WTC11 (cell line): ENCODE measurements at places on chromosomes 7 and 10. TPM values are rescaled to one million over a fixed set of nuclear protein-coding genes. Genes with fewer than 3 reads are reported as not detected.

DNA sequence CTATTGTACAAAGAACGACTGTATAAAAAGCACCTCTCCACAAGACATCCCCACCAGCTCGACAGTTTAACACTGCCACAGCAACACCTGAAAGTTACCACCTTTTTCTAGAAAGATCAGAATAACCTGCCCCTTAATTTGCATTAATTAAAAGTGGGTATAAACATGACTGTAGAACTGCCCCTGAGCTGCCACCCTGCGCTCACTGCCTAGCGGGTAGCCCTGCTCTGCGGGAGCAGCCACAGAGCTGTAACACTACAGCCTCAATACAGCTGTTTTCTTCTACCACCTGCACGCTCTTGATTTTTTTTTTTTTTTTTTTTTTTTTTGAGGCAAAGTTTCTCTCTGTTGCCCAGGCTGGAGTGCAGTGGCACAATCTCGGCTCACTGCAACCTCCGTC lies 140.9 kb downstream of the PARD3 start:
- H3K4me1 ChIP-seq, result peaks cover 43% of the 10 kb centered on the region
- H3K27ac ChIP-seq, result no peak overlapping the region
- H3K4me3 ChIP-seq, result no peak overlapping the region
- no peak for DNase-seq
- no peaks in the 10 kb centered on the region for H3K36me3 ChIP-seq

GRCh38 chr10:123557366-123558108 lies 108.6 kb upstream of the GPR26 start:
- DNase-seq, result no peak
- H3K36me3 ChIP-seq, result no peaks in the 10 kb centered on the region
- peaks cover 11% of the 10 kb centered on the region for H3K4me1 ChIP-seq
- H3K27ac ChIP-seq, result no peak overlapping the region
- peaks cover under 1% of the 10 kb centered on the region; the same call in 1 of the 2 replicates for H3K27me3 ChIP-seq

DNA sequence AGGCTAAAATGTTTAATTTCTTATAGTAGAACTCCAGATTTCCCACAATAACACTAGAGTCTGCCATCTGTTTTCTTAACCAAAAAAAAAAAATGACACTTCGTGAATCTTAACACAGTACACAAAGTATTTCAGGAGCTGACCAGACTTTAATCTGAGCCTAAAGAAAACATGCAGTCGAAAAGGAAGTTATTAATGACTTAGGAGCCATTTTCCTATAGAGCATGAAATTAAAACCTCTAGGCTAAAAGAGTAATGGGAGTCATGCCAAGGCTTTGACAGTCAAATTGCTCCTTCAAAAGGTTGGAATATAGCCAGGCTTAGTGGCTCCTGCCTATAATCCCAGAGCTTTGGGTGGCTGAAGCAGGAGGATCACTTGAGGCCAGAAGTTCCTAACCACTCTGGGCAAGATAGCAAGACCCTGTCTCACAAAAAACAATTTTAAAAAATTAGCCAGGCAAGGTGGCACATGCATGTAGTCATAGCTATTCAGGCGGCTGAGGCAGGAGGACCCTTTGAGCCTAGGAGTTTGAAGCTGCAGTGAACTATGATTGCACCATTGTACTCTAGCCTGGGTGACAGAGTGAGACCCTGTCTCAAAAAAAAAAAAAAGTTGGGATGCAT lies 13.6 kb downstream of the MICU1 start:
- H3K27ac ChIP-seq, result peak overlapping the region; percentile 7; the same call in 1 of the 2 replicates
- H3K4me1 ChIP-seq, result 0 out of 2 replicates have a peak, but pooled peaks cover 3% of the 10 kb centered on the region
- H3K27me3 ChIP-seq, result no peaks in the 10 kb centered on the region
- DNase-seq, result no peak

Gene COL13A1
- total RNA-seq, result 3.5 to 7.1 TPM (median 4.2 TPM) in 3 replicates

- DNase-seq, result peak; percentile 11
- H3K4me3 ChIP-seq, result no peak overlapping the region
- H3K36me3 ChIP-seq, result no peaks in the 10 kb centered on the region
- H3K27me3 ChIP-seq, result peaks cover 10% of the 10 kb centered on the region
Measured at GRCh38 chr10:132541601-132542011, 4.0 kb downstream of the INPP5A start.

DNA sequence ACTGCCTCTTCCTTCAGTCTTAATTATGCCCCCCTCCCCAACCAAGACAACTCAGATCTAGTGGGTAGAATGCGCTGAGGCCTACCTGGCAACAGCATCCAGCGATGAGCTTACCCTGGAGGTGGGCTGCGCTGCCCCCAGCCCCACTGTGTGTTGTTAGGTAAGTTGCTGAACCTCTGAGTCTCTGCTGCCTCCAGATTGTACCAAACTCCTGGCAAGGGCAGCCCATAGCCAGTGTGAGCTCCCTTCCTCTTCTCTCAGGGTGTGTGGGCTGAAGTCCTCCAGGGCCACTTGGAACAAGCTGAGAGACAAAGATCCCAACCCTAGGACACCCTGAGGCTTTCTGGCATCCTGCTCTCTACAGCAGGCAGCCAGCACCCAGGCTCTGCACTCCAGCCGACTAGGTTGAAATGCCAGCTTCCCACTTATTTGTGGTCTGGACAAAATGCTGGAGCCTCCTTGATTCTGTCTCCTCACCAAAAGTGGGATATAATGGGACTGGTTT lies 135.3 kb downstream of the ARHGAP22 start:
- no peak overlapping the region; the same call in 1 of the 2 replicates for H3K27ac ChIP-seq
- H3K4me3 ChIP-seq, result no peak overlapping the region
- DNase-seq, result no peak
- H3K27me3 ChIP-seq, result peaks cover 15% of the 10 kb centered on the region
- peaks cover 37% of the 10 kb centered on the region for H3K4me1 ChIP-seq

DNA sequence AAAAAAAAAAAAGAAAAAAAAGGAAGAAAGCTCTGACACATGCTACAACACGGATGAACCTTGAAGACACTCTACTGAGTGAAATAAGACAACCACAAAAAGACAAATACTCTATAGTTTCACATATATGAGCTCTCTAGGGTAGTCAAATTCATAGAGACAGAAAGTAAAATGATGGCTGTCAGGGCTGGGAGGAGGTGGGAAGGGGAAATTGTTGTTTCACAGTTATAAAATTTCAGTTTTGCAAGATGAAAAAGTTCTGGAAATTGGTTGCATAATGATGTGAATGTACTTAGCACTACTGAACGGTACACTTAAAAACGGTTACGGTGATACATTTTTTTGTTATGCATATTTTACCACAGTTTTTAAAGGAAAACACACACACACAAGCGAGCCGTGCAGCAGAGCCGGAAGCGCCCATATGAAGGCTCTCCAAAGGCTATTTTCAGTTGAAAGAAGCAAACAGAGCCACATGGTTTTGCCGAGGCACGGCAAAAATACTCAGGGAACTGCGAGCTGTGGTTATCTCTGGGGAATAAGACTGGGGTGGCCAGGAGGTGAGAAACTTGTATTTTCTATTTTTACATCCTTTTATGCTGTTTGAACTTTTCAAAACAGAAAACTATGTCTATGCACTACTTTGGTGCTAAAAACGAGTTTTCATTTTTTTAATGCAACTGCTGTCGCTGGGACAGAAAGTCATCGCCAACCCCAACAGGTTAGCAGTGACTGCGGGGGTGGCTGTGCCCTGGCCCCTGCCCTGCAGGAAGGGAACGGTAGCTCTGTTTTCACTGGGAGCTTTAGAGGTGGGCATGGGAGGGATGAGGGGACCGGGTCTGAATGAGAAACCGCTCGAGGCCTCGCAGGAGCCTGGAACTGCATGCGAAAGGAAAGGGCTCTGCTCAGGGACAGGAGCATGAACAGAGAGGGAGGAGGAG lies 132.9 kb downstream of the OAT start:
- no peak overlapping the region for H3K4me3 ChIP-seq
- H3K27ac ChIP-seq, result no peak overlapping the region
- H3K27me3 ChIP-seq, result no peaks in the 10 kb centered on the region
- no peaks in the 10 kb centered on the region for H3K4me1 ChIP-seq

Gene ZCWPW1
- total RNA-seq, result 1.4 to 1.5 TPM (median 1.4 TPM) in 3 replicates

Gene CALML5
- total RNA-seq, result 0.23 TPM in 1 of 3 replicates, not detected in the others

Gene TUBAL3
- total RNA-seq, result 0.15 to 0.25 TPM in 2 of 3 replicates, not detected in the other

Gene OIT3
- total RNA-seq, result not detected in 3 replicates

DNA sequence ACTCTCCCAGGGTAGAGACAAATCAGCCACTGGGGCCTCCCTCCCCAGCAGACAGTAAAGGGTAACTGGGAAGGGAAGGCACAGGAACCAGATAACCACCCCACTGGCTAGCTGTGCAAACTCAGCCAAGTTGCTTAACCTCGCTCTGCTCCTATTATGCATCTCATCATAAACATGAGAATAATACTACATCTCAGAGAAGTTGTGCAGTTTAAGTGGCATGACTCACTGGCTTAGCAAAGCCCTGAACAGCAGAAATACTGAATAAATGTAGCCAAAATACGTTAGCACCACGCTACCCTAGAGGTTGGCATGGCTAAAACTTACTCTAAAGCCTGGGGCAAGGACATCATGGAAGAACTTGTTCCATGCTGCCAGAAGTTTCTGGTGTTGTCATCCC lies 128.1 kb upstream of the ANK3 start:
- H3K27me3 ChIP-seq, result no peaks in the 10 kb centered on the region
- DNase-seq, result no peak
- no peak overlapping the region for H3K27ac ChIP-seq
